ENCODE measurements at places on chromosomes 2 and 18.

DNA sequence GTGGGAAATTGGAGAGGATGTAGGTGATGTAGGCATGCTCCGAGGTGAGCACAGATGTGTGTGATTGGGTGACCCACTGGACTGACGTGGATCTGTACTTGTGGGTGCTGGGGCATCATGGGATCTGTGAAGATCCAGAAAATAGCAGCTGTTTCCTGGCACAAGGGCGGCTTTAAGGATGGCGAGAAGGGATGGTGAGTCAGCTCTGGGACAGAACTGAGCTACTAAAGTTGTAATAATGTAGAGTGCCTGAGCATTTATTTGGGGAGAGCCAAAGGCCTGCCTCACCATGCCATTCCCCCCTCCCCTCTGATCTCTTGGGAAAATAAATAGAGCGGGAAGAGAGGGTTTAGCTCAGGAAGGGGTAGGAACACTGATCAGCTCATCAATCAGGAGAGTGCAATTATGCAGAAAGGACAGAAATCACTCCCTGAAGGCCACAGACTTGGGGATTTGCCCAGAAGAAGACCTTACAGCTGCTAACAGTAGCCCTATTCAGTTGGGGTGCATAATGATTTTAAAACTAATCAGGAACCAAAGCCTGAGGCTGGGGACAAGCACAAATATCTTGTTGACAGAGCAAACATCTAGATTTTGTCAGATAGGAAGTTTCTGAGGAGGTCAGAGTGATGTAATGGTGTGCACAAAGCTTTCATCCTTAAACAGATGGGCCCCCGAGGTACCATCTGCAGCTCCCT, 30.3 kb downstream of the TANC1 start:
- no peak for DNase-seq

DNA sequence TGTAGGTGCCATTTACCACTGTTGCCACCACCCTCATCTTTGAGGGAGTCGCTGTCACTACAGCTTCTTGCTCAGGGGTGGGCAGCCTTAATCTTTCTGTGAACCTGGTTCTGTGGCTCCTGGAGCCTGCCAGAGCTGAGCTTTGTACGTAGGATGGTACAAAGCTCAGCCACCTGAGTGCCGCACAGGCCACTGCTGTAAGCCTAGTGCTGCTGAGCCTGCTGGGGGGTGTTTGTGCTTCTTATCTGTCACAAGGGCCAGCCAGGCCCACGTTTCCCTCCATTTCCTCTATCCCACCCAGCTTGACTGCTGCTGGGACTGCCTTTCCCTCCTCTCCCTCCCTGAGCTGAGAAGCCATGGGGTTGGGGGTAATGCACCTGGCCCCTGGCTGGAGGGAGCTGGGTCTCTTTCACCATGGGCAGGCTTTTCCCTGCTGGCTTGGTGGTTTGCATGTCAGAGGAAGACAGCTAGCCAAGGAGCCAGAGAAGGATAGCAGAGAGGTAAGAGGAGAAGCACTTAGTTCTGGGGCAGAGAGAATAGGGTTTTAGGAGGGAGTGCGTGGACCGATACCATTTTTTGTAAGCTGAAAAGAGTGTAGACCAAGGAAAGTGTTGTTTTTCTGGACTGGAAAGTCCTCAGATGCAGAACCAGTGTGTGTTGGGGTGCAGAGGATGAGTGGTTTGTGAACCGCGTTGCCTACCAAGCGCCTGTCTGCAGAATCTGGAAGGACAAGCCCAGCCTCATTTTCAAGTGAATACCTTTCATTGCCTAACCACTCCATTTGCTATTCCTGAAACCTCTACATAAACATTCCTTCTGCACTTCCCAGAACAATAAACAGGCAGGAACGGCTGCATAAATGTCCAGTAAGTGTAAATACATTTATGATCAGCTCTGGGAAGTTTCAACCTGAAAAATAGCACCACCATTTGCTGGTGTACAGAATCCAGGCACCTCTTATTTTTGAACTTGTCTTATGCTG, 45.1 kb upstream of the FHL2 start:
- no peak for DNase-seq

DNA sequence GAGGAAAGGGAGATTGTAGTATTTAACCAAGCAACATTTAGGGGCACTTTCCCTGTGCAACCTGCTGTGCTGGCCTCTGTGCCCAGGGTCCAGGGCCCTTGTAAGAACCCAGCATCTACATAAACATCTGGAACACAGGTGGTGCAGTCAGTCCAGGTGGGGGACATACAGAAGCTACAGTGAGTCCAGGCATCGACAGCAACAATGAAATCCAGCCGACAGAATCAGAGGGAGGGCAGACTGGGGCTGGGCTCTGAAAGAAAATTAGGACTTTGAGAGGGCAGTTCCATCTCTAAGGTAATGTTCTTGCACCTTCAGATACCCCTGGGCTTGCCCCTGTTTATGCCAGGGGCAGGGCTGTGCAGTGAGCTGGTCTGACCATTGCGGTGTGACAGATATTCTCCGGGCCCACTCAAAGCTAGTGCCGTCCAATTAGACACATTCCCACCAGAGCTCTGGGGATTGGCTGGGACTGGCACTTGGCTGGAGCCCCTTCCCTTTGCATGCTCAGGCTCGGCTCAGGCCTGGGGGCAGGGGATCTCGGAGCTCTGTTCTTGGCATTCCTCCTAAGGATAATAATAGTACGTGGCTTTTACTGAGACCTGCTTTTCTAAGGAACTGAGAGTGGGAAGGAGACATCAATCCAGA, 5.4 kb downstream of the LBH start:
- DNase-seq = no peak

GRCh38 chr18:25727281-25727985, 363.0 kb downstream of the SS18 start:
- DNase-seq = no peak

- no peak for DNase-seq
Measured at GRCh38 chr2:230888824-230889400, 24.2 kb downstream of the ITM2C start.

DNA sequence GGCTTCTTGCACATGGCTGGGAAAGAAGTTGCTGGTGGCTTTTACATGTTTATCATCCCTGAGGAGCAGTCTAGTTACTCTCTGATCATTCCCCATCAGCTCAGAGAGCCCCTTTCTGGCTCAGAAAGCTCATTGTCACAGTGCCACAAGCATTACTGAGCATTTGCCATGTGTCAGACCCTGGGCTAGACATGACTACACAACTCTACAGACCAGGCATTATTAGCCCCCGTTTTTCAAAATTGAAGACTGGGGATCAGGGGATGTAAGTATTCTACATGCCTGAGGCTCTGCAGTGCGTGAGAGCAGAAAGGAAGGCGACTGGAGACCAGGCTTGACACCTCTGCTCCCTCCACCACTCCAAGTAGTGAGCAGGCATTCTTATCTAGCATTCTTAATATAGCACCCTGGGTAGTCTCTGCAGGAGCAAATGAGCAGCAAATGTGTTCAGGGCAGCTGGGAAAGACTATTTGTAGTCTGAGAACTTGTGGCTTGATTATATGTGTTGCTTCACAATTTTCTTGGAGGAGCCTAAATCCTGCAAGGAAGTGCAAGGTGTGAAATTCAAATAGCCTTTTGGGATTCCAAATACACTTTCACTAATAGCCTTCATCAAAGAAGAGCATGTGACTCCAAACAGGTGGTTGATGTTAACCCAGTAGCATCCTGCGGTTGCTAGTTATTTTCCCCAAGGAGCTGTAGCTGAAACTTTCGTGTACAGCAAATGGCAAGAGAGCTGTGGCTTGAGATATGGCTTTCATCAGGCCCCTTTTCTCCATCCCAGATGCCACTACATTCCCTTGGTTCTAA, 143.2 kb downstream of the DDX1 start:
- no peak for DNase-seq

DNA sequence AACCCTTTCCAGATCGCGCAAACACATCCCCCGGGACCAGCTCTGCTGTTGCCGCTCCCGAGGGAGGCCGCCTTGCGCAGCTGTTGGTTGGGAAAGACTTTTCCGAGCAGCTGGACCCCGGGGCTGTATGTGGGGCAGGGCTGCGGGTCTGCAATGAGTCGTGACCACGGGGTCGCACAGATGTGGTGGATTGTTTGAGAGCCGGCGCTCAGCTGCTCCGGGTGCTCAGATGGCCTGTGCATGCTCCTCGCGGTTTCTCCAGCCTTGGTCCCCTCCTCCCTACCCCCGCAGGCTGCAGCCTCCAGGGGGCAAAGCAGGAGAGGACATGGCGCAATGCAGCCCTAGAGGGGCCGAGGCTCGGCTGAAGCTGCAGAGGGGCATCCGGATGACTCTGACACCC, 105.2 kb upstream of the OTOS start:
- DNase-seq = no peak

- DNase-seq = no peak
Measured at GRCh38 chr18:42893977-42894376, 221.5 kb downstream of the RIT2 start.

DNA sequence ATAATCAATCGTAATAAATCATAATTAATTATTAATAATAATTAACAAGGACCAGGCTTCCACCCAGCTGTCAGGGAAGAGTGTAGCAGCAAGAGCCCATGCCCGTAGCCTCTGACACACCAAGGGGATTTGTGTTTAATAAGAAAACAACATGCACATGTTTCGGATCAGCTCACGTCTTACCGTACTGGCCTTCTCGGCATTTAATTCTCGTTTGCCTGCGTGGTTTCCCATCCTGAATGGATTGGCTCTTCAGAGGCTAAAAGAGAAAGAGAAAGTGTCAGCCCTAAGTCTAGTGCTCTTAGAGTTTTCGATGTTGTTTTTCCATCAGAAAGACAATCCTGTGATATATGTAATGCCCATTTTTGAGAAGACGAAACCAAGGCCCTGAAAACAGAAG, 27.6 kb downstream of the MBP start:
- DNase-seq = no peak

DNA sequence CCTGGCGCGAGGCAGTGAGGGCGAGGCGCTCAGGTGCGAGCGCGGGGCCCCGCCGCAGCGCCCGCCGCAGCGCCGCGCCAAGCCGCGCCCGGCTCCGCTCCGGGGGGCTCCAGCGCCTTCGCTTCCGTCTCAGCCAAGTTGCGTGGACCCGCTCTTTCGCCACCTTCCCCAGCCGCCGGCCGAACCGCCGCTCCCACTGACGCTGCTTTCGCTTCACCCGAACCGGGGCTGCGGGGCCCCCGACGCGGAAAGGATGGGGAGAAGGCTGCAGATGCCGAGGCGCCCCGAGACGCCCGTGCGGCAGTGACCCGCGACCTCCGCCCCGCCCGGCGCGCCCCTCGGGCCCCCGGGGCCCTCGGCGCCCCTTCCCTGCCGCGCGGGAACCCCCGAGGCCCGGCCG, 328 bp upstream of the INHBB start:
- no peak for DNase-seq

GRCh38 chr2:190979906-190980629, 33.9 kb downstream of the STAT1 start:
- DNase-seq = peak; percentile 84

GRCh38 chr2:174878537-174879147, 114.4 kb upstream of the CHRNA1 start:
- DNase-seq = peak; percentile 90

DNA sequence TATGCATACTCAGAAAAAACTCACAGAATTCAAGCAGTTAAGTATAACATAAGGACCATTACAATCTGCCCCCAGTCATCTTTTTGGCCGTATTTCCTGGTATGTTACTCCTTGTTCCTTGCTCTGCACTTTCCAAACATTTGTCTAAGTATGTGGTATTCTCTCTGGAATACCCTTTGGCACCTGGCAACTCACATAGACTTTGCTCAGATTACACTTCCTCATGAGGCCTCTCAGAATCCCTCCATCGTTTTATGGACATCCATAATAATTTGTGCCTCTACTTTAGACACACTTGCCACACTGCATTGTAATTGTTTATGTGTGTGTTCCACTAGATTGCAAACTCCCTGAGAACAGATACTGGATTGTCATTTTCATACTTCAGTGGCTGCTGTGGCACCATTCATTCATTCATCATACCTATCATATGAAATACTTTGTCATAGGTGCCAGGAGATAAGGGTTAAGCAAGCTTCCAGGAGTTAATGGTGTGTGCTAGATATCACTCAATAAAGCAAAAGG, 84.0 kb downstream of the HIBCH start:
- no peak for DNase-seq

DNA sequence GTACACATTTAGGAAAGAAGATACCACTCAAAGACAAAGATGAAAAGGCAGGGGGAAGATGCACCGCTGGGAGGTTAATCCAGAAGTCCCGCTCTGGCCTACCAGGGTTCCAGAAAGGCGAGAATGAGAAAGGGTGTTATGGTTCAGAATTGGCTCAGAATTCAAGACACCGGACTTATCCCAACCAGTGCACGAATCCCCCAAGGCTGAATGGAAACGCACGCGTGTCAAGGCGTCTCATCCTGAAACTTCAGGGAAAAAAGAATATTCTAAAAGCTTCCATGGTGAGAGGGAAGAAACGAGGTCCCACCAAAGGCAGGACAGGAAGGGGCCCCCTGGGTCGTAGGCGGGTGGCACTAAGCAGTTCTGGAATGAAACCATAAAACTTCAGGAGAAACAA, 71.9 kb downstream of the SLC66A2 start:
- no peak for DNase-seq

DNA sequence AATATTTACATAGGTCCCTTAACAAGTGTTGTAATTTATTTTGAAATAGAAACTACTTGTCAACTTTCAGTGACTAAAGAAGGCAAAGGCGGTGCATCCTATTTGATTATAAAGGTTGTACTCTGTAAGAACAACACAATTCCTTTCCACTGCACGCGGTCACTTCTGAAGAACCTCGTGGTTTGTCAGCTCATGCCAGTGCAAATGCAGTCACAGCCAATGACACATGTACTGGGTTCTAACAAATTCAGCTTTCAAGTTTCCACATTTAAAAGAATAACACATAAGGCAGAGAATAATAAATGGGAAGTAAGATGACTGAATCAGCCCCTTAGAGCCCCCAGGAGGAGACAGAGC, 39.7 kb downstream of the CYB5A start:
- no peak for DNase-seq

GRCh38 chr2:47181176-47181575, 26.1 kb upstream of the STPG4 start:
- no peak for DNase-seq

DNA sequence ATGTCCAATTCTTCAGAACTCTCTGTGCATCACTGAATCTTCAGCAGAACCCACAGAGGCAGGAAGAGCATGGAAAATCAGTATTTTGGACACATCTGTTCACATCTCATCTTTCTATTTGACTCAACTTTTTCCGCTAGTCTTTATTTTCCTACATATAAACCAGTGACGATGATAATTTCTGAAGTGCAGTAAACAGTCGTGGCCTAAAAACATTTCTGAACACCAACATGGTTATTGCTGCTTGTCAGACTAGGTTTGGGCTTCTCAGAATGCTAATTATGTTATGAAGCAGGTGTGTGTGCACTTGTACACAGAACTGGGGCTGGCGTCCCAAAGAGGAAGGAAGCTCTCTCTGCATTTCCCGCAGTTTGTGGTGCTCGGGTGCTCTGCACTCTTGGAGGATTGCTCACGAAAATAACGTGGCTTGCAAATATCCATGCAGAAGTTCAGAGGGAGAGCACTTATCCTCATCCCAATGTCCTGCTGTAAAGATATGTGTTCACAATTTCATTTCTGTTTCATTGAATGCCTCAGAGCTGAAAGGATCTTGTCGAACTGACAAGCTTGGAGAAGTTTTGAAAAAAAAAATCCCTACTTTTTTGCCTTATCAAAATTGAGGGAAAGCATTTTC, 50.8 kb downstream of the EDAR start:
- no peak for DNase-seq
